ENCODE measurements at places on chromosomes 16 and 17. TPM values are rescaled to one million over a fixed set of nuclear protein-coding genes. Genes with fewer than 3 reads are reported as not detected.

Gene C16orf92
- not detected for total RNA-seq

Gene SKAP1
- total RNA-seq, result 5.1 TPM

DNA sequence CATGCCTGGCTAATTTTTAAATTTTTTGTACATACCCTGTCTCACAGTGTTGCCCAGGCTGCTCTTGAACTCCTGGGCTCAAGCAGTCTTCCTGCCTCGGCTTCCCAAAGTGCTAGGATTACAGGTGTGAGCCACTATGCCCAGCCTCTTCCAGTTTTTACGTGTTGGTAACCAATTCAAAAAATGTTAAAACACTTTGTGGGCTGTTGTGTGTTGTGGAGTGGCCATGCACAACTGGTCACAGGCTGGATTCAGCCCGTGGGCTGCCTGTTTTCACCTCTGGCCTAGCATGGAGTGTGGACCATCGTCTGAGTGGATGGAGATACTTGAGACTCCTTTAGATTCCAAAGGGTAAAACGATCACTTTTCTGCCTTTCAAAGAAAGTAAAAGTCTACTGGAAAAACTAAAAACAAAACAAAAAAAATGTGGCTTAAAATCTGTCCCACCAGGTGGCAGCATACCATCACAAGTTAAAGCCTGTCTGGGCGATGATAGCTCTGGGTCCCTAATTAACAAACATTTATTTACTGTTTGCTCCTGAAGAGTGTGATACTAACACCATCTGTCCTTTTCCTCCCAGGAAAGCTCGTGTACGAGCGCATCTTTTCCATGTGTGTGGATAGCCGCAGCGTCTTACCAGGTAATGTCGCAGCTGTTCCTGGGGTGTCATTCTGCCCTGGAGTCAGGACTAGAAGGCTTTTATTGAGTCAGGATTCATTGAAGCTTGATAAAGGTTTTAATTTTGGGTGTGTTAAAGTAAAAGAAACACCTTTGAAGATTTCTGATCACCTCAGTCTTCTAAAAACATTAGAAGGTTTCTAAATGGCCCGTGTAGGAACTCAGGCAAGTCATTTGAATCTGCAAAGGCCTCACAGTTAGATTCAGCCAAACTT lies 45.8 kb downstream of the VPS35L start:
- DNase-seq, result no peak

Gene RNF157
- 3.8 TPM for total RNA-seq

- no peak for DNase-seq
Measured at GRCh38 chr16:55542459-55543082, 23.9 kb upstream of the CAPNS2 start.

DNA sequence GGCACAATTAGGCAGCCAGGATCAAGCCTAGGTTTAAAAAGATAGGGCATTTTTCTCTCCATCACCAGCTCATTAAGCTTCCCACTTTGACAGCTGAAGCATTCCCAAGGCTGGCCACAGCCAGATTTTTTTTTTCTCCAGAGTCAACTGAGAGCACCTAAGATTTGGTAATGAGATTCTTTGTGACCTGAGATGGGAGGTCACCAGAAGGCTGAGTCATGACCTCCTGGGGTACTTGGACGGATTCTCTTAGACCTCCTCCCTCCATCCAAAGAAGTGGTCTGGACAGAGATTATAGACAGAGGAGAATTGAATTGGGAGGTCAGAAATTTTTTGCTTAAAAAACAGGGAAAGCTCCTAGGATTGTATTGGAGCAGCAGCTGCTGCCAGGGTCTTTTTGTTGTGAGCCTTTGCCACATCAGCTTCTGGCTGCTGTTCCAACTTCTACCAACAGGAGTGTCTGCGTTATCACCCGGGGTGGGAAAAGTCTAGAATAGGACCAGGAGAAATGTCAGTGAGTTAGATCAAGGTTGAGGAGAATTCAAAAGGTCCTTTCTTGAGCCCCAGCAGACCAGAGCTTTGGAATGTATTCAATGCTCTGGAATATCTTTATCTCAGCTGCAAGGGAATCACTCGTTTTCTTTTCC lies 221.2 kb upstream of the N4BP1 start:
- DNase-seq, result no peak

- no peak for DNase-seq
Measured at GRCh38 chr17:10031606-10032005, 126.5 kb upstream of the RCVRN start.

- no peak for DNase-seq
Measured at GRCh38 chr17:30599428-30600059, 122.3 kb downstream of the GOSR1 start.

- no peak for DNase-seq
Measured at GRCh38 chr16:64122177-64122576, 999.7 kb downstream of the CDH11 start.

DNA sequence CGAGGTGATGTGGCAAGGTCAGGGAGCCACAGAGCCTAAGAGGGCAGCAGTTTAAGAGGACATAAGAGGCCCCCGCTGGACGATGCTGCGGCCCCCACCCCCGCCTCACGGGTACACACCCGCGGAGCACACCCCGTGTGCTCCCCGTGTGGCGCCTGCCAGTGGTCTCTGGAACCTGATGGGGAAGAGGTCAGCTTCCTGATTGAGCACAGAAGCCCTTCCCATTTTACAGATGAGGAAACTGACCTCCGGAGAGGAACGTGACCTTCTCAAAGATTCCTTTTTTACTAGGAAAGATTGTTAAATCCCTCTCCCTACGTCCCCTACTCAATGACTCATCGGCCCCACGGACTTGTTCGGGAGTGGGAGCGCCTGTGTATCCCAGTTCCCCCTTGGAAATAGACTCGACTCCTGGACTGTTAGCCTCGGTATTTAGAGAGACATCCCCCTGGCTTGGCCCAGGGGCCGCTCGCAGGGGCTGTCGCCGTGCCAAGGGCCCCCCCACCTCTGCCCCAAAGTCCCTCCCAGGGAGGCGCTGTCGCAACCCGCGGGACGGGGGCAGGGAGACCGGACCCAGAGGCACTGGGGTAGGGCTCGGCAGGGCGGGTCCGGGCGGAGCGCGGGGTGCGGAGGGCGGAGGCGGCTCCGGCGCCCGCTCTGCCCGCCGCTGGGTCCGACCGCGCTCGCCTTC lies at the start of gene ABCC3:
TSS of gene ABCC3 (plus strand) at position 658 of the 691 bp plus-strand sequence. CDS start 56 bp downstream, outside the sequence.
- peak; percentile 89 for DNase-seq

DNA sequence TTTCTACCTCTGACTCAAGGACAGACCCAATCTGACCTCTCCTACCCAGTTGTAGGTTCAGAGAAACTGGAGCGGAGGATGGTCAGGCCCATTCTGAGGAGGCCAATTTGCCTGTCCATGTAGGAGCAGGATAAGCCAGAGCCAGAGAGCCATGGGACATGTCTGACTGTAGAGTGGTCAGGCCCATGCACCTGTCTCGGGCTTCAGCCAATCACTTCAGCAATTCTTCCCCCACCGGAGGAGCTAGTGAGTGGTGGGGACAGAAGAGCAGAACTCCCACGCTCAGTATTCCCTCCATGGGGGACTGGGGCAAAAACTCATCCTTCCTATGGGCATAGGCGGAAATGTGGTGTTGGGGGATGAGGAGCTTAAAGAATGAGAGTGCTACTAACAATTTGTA lies 14.3 kb downstream of the DCAF7 start:
- DNase-seq, result no peak

- DNase-seq, result no peak
Measured at GRCh38 chr17:50605429-50605828, 29.3 kb upstream of the ABCC3 start.

- peak; percentile 84 for DNase-seq
Measured at GRCh38 chr16:77273-77806, 685 bp upstream of the MPG start.

- DNase-seq, result peak; percentile 11
Measured at GRCh38 chr17:17067257-17067656, 25.0 kb downstream of the MPRIP start.

DNA sequence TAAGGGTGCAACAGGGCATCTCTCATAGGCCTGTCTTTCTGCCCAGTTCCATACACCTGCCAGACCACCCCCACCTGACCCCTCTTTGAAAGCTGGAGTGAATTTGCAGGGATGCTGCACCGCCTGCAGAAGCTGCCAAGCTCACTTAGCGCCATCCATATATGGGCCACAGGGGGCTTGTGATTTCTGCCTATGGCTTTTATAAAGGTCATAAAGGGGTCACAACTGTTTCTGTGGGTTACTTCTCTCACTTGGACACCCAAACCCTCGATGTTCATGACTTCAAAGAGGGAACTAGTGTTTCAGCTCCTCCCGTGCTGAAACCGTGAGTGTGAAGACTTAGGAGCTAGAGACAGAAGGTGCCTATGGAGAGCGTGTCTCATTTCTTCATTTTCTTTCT lies 23.9 kb upstream of the MEAK7 start:
- no peak for DNase-seq

DNA sequence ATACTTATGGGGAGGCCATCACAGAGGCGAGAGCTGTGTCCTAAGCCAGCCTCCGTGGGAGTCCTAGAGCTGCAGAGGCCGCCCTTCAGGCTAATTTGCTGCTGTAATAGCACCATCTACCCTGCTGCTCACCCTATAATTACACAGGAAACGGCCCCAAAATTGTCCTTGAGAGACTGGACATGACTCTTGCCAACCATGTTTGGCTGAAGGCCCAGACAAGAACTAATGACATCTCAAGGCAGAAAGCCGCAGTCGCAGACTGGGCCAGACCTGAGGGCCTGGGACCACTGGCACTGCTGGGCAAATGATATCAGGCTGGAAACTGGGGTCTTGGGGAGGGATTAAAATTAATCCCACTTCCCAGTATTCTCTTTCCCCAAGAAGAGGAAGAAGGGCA lies 24.1 kb downstream of the PSMD7 start:
- DNase-seq, result no peak

DNA sequence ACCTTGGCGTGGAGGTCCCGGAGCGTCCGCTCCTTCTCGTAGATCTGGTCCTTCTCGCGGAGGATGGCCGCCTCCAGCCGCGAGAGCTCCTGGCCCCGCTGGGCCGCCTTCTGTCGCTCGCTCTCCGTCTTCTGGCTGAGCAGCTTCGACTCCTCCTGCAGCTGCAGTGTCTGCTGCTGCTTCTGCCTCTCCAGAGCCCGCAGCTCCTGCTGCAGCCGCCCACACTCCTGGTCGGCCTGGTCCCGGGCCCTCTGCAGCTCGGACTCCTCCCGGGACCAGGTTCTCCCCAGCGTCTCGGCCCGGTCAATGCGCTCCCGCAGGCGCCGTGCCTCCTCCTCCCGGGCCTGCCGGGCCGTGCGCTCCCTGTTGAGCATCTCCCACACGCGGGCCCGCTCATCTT lies 7.6 kb downstream of the CDK3 start:
- DNase-seq, result no peak

DNA sequence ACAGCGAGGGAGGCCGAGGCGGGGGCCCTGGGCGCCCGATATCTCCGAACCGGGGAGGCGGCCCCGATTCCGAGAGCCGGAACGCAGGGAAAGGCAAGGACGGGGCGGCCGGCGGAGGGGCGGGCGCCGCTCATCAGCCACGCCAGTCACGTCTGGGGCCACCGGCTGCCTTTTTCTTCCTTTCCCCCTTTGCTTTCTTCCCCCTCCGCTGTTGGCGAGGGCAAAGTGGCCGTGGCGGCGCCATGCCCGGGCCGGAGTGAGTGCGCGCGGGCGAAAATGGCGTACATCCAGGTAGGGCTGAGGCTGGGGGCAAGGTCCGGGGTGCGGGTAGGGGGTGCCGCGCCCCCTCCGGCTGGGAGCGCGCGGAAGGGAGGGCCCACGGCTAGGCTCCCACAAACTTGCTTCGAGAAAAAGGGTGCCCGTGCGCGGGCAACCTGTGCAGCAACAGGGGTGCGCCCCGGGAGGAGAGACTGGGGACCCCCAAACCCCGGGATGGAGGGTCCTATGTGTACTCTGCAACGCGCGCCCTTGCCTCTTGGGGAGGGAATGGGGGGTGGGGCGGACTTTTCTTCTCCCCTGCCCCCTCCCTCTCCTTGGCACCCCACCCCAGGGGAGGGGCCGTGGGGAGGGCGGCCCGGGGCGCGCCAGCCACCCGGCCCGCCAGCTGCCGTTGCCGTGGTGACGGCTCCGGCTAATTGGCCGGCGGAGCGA lies 486 bp downstream of the SYT17 start:
- peak; percentile 82 for DNase-seq

Gene BICDL2
- total RNA-seq, result 16.3 TPM

Gene IRX5
- 23.3 TPM for total RNA-seq

- DNase-seq, result no peak
Measured at GRCh38 chr16:90078579-90078895, 1.4 kb upstream of the PRDM7 start.

Gene HEATR9
- total RNA-seq, result 0.17 TPM

Gene CHRNE
- total RNA-seq, result 0.98 TPM

GRCh38 chr17:9334536-9335446 lies 240.8 kb downstream of the STX8 start:
- DNase-seq, result no peak

- no peak for DNase-seq
Measured at GRCh38 chr16:35714665-35715064, 2255.3 kb downstream of the TP53TG3F start.

Gene PGP
- 15.0 TPM for total RNA-seq

DNA sequence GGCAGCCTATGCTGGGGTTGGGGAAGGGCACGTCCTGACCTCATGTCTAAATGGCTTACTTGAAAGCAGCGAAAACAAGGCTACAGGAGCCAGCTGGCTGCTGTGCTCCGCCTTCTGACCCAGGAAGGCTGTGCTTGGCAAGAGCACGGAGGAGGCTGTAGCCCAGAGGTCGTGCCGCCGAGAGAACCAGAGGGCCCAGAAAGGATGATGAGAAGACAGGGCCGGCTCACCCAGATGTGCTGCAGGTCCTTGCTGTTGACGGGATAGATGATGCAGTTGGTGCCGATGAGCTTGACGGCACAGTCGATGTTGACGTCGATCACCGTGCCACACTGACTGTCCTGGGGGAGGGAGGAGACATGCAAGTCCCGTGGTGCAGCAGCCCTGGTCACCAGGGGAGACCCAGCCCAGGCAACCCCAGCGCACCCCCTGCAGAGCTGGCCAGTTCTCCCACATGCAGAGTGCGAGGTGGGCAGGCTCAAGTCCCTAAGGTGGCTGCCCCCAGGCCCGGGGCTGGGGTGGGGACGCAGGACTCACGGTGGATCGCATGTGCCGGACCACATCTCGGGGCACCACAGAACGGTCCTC lies 20.7 kb downstream of the SPHK1 start:
- DNase-seq, result no peak

Gene COTL1
- 129 TPM for total RNA-seq

Gene GDPD1
- 3.9 TPM for total RNA-seq

Gene BAIAP3
- 3.0 TPM for total RNA-seq

Gene ABCC12
- not detected for total RNA-seq

- no peak for DNase-seq
Measured at GRCh38 chr17:12077773-12078172, 57.1 kb downstream of the MAP2K4 start.

All from upper lobe of right lung (tissue), 1 donor.